ENCODE measurements at places on chromosomes 5 and 9.

DNA sequence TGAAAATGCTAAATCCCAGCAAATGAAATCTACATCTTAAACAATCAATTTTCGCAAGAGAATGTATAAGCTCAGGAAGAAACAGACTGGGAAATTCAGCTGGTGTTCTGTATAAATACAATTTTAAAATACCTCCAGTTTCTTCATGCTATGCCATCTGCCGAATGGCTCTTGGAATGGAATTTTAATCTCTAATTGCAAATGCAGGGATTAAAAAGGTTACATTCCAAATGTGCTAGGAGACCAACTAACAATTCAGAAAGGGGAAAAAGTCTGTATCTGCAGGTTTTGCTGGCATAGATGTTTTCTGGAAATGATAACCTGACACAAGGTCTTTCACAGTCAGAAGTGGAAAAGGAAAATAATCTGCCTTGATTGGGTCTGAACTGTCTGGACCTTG, 379.7 kb downstream of the MAT2B start:
- no peak for DNase-seq

DNA sequence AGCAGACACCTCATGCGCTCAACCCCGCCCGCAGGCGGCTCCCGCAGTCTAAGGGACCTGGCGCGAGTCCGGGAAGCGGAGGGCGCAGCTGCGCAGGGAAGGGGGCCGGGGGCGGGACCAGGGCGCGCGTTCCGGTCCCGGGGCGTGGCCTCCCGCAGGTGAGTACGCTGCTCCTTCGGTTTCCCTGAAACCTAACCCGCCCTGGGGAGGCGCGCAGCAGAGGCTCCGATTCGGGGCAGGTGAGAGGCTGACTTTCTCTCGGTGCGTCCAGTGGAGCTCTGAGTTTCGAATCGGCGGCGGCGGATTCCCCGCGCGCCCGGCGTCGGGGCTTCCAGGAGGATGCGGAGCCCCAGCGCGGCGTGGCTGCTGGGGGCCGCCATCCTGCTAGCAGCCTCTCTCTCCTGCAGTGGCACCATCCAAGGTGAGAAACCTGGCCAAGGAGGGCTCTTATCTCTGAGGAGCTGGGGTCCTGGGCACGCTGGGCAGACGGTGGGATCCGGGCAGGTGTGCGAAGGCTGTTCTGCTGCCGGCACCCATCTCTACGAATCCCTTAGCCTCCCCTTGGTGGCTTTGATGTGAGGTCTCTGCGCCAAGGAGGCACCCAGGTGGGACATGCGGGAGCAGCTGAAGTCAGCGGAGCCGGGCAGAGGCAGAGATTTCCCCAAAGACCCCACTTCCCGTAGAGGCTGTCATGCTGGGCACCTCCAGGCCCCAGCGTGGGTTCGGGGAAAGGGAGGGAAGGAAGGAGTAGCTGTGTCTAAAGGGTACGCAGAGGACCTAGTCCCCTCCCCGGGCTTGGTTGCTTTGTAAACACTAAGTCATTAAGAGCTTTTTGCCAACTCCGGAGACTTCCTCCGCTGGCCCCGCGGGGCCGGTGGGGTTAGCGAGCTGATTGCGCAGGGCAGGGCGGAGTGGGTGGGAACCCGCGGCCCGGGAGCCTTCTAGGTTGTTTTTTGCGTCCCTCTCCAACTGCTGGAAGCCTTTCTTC, at the start of gene F2RL1:
F2RL1 (plus strand) TSS at position 187 of the 988 bp plus-strand sequence; CDS start at position 340, 153 bp downstream.
- peak; percentile 73 for DNase-seq

DNA sequence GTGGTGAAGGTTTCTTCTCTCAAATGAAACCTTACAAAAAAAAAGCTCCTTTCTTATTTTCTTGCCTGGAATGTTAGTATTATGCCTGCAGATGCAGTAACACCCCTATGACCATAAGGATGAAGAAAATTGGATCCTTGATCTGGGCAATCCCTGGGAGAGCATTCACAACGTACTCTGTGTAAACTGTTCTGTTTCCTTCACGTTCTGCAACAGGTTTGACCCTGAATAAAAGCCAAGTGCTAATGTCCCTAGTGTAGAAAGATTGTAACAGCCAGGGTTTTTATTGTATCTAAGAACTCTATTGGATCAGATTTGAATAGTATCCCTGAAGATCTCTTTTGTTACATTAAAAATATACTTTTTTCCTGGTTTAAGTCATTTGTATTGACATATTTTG, 1639.6 kb upstream of the ACO1 start:
- no peak for DNase-seq

GRCh38 chr5:180977852-180978251, 10.8 kb upstream of the BTNL3 start:
- no peak for DNase-seq

- no peak for DNase-seq
Measured at GRCh38 chr5:60505373-60506171, 194.4 kb downstream of the DEPDC1B start.

DNA sequence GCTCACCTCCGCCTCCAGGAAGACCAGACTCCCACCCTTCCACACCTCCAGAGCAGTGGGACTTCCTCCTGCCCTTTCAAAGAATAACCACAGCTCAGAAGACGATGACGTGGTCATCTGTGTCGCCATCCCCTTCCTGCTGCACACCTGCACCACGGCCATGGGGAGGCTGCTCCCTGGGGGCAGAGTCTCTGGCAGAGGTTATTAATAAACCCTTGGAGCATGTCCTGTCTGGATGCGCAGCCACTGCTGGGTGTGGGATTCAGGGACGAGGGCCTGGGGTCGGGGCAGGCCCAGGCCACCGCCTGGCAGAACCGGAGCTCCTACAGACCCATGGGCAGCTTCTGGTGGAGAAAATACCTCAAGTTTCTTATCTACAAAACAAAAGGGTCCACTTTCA, 5.0 kb downstream of the PAEP start:
- no peak for DNase-seq

- DNase-seq, result no peak
Measured at GRCh38 chr9:95370064-95370463, 52.6 kb upstream of the FANCC start.

DNA sequence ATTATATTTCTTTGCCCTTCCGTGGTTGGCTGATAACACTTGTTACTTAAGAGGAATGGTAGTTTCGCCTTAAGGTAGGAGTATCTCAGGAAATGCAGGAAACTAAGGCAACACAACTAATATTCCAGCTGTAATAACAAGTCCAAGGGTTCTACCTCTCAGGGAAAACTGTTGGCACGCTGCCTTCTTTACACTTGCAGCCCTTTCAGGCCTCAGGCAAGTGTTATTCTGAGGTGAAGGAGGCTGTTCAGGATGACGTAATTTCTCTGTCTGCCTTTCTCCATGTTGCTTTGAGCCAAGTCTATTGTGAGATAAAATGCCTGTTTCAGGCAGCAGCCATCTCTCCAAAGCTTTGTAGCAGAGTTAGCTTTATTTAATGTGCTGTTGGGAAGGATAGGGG, 38.0 kb downstream of the VCAN start:
- no peak for DNase-seq

- DNase-seq, result no peak
Measured at GRCh38 chr9:113631137-113631765, 167.7 kb downstream of the RGS3 start.

DNA sequence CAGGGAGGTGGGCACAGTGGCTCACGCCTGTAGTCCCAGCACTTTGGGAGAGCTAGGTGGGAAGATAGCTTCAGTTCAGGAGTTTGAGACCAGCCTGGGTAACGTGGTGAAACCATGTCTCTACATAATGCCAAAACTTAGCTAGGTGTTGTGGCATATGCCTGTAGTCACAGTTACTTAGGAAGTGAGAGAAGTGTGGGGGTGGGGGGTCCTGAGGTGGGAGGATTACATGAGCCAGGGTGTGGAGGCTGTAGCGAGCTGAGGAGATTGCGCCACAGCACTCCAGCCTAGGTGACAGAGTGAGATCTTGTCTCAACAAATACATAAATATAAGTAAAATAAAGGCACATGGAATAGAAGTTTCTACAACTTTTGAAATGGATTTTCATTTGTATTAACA, 23.1 kb downstream of the VCAN start:
- no peak for DNase-seq

DNA sequence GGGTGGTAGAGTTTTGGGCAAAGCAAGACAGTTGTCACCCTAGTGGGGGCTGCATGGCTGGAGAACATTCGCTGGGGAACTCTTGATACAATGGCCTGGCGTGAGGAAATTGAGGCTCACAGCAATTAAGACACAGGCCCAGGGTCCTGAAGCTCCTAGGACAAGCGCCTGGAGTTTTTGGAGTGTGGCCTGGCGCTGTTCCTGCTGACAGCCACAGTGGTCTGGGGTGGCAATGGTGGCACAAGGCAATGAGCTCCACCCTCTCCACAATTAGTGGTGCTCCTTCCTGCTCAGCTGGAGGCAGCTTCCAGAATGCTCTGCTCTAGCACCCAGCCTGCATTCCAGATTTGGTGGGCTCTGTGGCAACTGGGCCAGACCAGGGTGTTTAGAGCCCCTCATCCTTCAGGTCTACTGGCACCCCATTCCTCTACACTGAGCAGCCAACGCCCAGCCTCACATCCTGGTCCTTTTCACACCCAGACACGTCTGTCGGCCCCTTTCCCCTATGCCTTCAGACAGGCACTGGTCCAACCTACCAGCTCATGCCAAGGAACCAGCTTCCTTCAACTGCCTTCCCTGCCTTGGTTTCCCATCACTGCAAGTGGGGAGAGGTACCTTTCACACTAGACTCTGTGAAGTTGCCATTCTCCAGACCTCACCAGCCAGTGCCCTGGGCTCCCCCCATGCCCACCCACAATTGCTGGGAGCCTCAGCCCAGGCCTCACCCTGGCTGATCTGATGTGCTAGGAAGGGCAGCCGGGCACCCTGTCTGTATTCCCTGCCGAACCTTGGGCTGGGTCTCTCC, 138.1 kb upstream of the COL5A1 start:
- no peak for DNase-seq

- no peak for DNase-seq
Measured at GRCh38 chr9:95132366-95133324, 184.9 kb downstream of the FANCC start.

DNA sequence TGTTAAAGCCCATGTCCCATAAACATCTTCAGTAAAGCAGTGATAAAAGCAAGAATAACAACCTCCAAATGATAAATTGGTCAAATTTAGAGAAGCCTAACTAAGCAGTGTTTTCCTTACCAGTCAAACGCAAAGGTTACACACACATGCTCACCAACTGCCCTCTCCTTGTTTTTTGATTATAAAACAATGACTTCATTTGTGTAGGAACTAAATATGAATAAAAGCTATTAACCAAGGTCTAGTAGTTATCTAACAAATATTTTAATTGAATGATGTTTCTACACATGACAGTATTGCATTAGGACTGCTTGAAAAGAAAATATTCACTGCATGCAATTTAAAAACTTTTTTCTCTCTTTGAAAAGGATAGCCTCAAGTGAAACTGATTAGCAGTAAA, 36.7 kb downstream of the PCA3 start:
- DNase-seq, result no peak

GRCh38 chr5:154472871-154473580, 5.0 kb downstream of the HAND1 start:
- DNase-seq, result no peak

- no peak for DNase-seq
Measured at GRCh38 chr5:151497391-151498002, 50.1 kb downstream of the SLC36A1 start.

GRCh38 chr5:56168066-56168478, 65.1 kb downstream of the ANKRD55 start:
- no peak for DNase-seq

DNA sequence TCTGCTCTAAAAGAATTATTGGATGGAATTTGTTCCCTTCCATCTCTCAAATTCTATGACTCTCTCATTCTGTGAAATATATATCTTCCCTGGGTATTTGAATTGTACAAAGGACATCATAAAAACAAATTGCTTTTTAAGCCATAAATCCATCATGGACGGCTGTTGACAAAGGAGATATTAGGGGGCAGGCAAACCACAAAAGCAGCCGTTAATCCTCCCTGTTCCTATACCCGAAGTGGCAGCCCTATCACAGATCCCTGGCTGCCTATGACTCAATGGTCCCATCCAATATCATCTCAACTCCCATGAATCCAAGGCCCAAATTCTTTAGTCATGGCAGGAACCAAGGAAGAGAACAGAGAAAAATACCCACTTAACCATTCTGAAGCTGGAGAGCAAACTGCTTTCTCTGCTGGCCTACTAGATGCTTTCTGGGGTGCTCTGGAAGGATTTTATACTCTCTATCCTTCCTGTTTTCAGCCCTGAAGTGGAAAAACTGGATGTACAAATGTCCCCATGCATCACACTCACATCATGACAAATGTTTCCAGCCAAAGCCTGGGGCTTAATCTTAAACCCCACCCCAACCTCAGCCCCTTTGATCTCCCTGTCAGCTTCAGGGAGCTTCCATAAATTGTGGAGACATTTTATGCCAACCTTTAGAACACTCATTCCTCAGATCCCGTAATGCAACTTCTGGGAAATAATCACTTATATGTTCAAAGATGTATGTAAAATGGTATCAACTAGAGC, 59.5 kb downstream of the FAM114A2 start:
- no peak for DNase-seq

DNA sequence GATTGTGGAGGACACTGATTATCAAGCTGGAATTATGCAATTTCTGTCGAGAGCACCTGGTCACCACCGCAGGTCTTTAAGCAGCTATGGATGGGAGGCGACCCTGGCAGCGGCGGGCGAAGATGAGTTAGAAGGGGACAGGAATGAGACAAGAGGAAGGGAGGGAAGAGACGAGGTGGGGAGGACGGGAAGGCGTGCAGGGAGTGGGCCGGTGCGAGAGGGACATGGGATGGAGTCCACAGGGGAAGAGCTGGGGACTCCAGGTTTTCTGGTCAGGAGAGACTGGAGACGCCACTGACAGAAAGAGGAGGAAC, 192.3 kb downstream of the MELK start:
- no peak for DNase-seq

GRCh38 chr5:164191240-164191639, 685.8 kb downstream of the MAT2B start:
- peak; percentile 54 for DNase-seq
